ENCODE measurements at places on chromosomes 1 and 21.

DNA sequence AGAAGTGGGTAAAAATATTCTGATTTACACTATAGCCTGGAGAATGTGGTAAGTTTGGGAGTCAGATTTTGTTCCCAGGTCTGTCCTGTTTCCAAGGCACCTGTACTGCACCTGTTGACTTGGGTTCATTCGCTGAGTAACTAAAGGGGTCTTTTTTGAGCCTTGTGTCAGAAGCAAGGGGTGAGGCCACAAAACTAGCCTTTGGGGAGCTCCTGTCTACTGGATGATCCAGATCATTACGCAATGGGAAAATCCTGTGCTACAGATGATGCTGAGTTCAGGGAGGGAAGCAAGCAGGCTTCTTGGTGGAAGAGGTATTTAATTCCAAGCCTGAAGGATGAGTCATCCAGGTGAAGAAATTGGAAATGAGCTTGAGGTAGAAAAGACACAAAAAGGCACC lies 424.0 kb downstream of the MATN1 start:
- no peak for ATAC-seq

DNA sequence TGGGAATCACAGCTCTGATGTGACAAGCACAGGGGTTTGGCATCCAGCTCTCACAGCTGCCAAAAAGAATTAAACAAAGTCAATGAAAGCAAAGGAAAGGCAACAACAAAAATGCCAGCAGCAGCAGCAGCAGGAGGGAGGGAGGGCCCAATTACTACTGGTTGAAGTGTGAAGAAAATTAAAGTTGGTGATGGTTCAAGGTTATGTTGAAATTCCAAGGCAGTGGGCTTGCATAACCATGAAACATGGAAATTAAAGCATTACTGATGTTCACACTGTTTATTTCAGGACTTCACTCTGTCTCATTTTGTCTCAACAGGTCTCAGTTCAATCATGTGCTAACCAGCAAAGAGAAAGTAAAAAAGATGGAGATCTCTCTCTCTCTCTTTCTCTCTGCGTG lies 220.3 kb upstream of the LYPLAL1 start:
- ATAC-seq = no peak

- no peak for ATAC-seq
Measured at GRCh38 chr1:145740269-145740668, 21.0 kb downstream of the CD160 start.

DNA sequence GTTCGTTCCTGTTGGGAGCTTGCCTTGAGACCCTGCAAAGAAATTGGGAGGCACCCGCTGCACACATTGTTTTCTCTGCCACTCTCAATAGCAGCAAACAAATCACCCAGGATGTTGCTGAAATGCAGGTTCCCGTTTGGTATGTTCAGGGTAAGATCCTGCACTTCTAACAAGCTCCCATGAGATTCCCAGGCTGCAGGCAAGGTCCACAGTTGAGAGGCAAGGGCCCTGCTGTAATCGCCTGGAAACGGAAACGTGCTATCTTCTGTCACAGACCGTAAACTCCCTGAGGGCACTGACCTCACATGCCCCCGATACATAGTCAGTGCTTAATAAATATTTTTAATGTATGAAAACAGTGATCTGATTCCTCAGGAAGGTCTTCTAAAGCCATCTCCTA lies 37.8 kb downstream of the XCL1 start:
- ATAC-seq = no peak

DNA sequence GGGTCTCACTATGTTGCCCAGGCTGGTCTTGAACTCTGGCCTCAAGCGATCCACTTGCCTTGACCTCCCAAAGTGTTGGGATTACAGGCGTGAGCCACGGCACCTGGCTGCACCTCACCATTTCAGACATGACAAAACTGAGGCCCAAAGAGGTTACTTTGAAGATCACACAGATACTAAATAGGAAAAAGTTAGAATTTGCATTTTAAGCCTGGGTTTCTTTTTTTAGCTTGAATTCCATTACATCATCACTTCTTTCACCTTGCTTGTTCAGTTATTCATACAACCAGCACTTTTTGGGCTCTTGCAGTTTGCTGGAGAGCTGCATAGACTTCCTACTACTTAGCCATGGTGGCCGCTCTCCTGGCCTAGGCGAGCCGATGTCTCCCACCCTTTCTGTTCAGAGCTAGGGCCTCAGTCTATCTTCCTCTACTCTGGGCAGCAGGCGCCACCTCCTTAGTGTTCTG lies 16.3 kb upstream of the CD2 start:
- ATAC-seq = peak; percentile 57

- peak; percentile 60 for ATAC-seq
Measured at GRCh38 chr1:172697534-172698002, 38.7 kb downstream of the FASLG start.

DNA sequence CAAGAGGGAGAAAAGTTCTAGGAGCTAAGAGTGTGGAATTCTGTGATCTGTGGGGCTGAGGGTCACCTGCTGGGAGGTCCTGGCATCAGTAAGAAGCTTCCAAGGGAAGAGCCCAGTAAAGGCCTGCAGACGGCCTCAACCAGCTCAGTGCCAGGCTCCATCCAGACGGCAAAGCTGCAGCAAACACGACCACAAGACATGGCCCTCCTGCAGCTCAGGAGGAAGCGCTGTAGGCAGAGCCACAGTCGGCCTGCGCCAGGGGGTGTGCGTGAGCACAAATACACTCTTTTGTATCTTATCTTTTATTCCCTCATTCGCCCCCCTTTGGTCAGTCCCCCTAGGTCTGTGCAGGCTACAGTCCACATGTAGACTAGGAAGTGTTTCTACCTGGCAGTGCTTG lies 13.4 kb downstream of the C1orf174 start:
- no peak for ATAC-seq

GRCh38 chr1:91803847-91804545 lies 82.0 kb downstream of the TGFBR3 start:
- ATAC-seq = peak; percentile 81

All from activated T-helper 17 cell treated with anti-CD3 and anti-CD28 coated beads, Interleukin-2, amount 50 U/mL, for 72 hours (primary cell).